ENCODE measurements at places on chromosomes 1 and 21. TPM values are rescaled to one million over a fixed set of nuclear protein-coding genes. Genes with fewer than 3 reads are reported as not detected.

PCAT6 gene
- 2.5 TPM for total RNA-seq

CLCA4 gene
- total RNA-seq = not detected

TMPRSS3 gene
- 0.09 TPM for total RNA-seq

REN gene
- not detected for total RNA-seq

MIXL1 gene
- total RNA-seq = 0.24 TPM

CFH gene
- 4.3 TPM for total RNA-seq

ZYG11A gene
- total RNA-seq = 2.7 TPM

KCND3 gene
- total RNA-seq = 0.04 TPM

LENEP gene
- total RNA-seq = not detected

IFI6 gene
- 14.8 TPM for total RNA-seq

OR6K2 gene
- total RNA-seq = not detected

HDGF gene
- 466 TPM for total RNA-seq

ZSWIM5 gene
- total RNA-seq = 0.58 TPM

FCRL5 gene
- not detected for total RNA-seq

C1orf56 gene
- 8.4 TPM for total RNA-seq

AMY1A gene
- total RNA-seq = not detected

RAB25 gene
- not detected for total RNA-seq

CRP gene
- not detected for total RNA-seq

KCNJ15 gene
- 0.50 TPM for total RNA-seq

CBS gene
- total RNA-seq = 11.5 TPM

SYNC gene
- 10.3 TPM for total RNA-seq

KCNN3 gene
- 0.05 TPM for total RNA-seq

VSIG8 gene
- not detected for total RNA-seq

F13B gene
- not detected for total RNA-seq

BECN2 gene
- not detected for total RNA-seq

LDLRAD1 gene
- not detected for total RNA-seq

LRRN2 gene
- 13.7 TPM for total RNA-seq

CDK18 gene
- total RNA-seq = 1.0 TPM

TOMM20 gene
- total RNA-seq = 113 TPM

PRAMEF6 gene
- not detected for total RNA-seq

ETNK2 gene
- 3.9 TPM for total RNA-seq

C1orf21 gene
- total RNA-seq = 8.0 TPM

APCS gene
- not detected for total RNA-seq

Data from A549 treated with CpdA at 1 μM for 4 hours (cell line).